Foreskin melanocyte (primary cell): ENCODE measurements at places on chromosomes 4 and X.

DNA sequence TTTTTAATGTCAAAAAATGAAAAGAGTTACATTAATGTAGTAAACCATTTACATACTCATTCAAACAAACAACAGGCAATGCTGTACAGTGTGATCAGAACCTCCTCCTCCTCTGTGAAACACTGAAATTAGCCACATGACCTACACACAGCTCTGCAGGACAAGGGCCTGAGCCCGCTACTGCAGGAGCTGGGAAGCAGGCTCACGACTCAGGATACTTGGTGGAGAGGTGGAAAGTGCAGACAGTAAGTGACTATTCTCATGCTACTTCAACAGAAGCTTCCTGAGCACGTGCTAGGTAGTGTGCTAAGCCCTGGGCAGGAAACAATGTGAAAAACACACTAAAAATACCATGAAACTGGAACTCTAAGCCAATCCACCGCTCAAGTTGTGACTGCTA is 56.8 kb downstream of the TAPT1 start:
- no peak for DNase-seq

- no peak for DNase-seq
Measured at GRCh38 chr4:15765391-15765790, 12.7 kb upstream of the CD38 start.

DNA sequence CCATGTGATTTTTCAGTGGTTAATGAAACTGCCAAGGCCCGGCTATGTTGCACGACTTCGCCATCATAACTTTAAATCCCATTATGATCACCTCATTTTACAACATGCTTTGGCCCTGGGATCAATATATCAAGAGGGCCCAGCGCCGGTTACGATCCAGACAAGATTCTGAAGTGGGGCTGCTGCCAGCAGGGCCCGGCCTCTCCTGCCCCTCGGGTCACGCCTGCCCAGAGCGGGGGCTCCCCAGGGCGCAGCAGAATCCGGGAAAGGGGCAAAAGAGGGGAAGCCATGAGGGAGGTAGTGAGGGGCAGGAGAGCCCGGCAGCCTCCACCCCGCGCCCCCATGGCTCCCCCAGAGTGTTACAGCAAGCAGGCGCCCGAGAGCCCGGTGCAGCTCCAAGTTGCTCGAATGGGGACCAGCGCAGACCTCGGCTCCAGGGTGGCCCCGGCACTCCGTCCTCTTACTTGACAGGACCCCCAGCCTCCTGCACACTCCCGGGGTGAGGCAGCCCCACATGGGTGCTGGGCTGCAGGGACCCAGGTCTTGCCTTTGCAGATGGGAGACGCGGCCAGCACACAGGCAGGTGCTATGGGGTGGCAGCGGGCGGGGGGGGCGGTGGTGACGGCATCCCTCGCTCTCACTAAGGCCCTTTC is 129.8 kb upstream of the NKX1-1 start:
- DNase-seq = no peak

GRCh38 chr4:113383111-113383785 is 333.8 kb downstream of the ANK2 start:
- peak; percentile 13 for DNase-seq

DNA sequence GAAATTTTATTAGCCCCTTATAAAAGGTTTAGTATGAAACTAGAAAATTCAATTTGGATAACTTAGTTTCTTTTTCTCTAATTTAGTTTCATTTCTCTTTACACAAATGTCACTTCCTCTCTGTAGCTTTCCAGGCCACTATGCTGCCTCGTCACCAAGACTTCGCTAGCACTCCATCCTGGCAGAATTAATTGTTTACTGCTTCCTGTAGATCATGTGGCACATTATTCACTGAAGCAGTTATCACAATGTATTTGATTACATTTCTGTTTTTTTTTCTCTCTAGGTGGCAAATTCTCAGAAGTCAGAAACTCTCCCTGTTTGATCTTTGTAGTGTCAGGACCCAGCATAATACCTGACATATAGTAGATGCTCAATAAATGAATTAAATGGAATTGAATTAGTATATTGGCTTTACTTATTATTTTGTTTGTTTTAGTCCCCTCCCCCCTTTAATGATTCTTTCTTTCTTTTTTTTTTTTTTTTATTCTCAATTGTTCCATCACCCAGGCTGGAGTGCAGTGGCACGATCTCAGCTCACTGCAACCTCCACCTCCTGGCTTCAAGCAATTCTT is 9.3 kb upstream of the SAT1 start:
- DNase-seq = no peak

DNA sequence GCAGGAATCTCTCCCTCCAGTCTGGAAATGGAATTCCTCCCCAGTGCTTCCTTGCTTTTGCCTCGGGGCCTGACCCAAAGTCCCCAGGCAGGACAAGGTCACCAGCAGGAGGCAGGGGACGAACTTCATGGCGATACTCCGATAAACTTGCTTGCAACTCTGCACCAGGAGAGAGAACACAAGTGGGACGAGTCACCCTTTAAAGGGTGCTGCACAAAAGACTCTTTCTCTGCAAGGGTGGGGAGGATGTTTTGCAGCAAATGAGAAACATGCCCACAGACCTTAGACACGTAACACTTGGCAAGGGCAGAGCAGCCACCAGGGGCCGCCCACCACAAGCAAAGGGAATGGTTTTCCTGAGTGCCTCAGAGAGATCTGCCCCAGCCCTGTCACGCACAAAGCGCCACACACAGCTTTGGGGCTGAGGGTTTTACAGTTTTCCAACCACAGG is at the start of gene FGFBP2:
TSS of gene FGFBP2 (minus strand) at position 175 of the 451 bp plus-strand sequence. CDS start at position 129, 46 bp downstream.
- peak; percentile 82 for DNase-seq

DNA sequence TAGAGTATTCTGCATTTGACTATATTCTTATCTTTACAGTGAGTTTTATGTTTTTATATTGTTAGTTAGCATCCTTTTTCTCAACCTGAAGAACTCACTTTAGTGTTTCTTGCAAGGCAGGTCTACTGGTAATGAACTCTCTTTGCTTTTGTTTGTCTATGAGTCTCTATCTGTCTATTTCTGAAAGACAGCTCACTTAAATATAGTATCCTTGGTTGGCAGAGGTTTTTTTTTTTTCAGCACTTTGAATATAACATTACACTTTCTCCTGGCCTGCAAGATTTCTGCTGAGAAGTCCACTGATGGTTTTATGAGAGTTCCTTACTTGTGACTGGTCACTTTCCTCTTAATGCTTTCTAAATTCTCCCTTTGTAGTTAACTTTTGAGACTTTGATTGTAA is 32.8 kb upstream of the C4orf54 start:
- no peak for DNase-seq

DNA sequence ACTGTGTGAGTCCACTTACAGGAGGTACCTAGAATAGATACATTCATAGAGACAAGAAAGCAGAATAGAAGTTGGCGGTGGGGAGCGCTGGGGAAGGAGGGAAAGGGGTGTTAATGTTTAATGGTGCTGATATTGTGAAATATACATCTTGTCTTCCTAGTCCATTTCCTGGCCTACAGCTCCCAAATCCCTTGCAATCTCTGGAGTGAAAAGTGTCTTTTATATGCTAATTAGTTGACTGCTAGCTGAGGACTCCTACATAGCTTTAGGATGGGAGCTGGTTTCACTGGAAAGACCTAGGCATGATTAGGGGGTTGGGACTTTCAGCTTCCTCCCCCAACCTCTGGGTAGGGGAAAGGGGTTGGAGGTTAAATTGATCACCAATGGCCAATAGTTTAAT is 36.0 kb downstream of the FUNDC1 start:
- no peak for DNase-seq

- no peak for DNase-seq
Measured at GRCh38 chr4:147332091-147332490, 148.8 kb upstream of the EDNRA start.

DNA sequence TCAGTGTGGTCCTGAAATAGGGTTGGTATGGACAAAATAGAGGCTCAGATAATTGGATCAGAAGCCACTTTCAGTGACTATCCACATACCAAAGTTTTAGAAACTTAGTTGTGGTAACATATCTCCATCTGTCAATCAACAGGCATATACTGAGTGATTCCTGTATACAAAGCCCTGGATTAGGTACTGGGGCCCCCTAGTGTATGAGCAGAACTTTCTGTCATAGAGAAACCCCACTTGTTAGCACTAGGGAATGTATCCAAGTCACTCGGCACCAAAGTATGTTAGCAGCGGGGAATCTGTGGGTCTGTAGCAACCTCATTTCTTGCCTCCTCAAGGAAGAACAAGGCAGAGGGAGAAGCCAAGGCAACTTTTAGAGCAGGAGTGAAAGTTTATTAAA is 50.7 kb downstream of the MAP7D3 start:
- no peak for DNase-seq

DNA sequence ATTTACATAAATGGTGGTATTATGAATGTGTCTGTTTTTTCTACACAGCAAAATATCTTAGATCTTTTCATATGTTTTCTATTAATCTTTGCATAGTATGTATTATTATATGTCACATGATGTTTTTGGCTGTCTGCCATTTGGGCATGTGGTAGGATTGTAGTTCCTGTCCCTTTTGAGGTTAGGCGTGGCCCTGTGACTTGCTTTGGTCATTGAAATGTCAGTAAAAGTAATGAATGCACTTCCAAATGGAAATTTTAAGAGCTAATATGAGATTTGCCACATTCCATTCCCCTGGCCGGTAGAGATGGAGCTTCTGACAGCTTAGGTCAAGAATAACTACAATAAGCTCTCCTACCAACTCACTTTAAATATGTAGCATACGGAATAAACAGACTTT is 45.1 kb downstream of the JADE3 start:
- no peak for DNase-seq

DNA sequence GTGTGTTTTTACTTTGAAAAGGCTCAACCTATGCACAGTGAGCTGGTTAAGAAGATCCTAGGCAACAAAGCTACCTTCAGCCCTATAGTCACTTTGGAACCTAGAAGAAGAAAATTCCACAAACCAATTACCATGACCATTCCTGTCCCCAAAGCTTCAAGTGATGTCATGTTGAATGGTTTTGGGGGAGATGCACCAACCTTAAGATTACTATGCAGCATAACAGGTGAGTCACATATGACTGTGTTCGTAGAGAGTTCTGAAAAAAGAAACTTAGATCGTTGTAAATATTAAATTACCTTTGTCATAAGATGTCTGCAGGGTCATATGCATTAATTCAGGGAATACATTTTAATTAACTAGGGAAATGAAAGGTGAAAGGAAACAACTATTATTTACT is 287.1 kb downstream of the ANK2 start:
- no peak for DNase-seq

DNA sequence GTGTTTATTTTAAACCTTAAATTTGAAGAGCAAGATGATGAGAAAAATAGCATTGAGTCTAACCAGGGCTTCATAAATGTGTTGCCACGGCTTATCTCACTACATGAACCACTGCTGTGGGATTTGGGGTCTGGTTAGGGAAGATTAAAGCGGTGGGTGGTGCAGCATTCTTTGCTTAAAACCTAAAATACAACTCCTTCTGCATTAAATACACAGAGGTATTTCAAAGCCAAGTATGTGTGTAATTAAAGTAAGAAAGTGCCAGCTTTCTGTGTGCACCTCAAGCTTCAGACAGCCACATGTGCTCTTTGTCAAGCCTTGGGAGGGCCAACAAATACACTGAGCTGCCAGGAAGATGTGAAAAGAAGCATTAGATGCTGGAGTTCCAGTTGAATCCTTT is 128.0 kb downstream of the CPE start:
- no peak for DNase-seq
